CD4-positive, alpha-beta T cell treated with Interleukin-15 for 1 hour (primary cell): ENCODE measurements at places on chromosomes 6 and 20.

DNA sequence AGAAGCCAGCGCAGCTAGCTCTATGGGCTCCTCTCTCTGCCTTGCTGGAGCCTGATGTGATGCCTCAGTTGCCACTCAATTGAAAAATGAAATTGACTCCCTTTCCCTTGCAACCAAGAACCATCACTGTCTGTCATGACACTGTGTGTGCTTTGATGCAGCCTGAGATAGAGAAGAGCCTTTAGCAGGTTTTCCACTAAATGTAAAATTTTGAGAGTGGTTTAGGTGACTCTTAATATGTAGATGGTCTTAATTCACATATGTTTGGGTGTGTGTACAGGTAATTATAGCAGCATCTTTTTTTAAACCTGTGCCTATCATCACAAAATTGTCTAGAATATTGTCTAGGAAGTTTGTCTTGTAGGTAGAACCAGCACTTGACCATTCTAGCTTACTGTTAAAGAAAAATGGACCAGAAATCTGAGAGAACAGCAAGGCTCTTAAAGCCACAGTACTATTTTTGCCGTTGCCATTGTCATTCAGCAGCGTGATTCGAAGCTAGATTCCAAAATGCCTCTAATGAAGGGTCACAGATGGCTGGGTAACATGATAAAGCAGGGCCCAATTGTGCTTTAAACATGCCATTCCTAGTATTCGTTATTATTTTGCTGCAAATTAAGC lies 1.3 kb downstream of the ARFGEF3 start:
- no peak for DNase-seq

GRCh38 chr6:131103296-131103695 lies 32.0 kb upstream of the AKAP7 start:
- no peak for DNase-seq

- no peak for DNase-seq
Measured at GRCh38 chr6:114524081-114524480, 181.3 kb upstream of the HS3ST5 start.

- no peak for DNase-seq
Measured at GRCh38 chr6:33960345-33961313, 156.8 kb upstream of the MLN start.

DNA sequence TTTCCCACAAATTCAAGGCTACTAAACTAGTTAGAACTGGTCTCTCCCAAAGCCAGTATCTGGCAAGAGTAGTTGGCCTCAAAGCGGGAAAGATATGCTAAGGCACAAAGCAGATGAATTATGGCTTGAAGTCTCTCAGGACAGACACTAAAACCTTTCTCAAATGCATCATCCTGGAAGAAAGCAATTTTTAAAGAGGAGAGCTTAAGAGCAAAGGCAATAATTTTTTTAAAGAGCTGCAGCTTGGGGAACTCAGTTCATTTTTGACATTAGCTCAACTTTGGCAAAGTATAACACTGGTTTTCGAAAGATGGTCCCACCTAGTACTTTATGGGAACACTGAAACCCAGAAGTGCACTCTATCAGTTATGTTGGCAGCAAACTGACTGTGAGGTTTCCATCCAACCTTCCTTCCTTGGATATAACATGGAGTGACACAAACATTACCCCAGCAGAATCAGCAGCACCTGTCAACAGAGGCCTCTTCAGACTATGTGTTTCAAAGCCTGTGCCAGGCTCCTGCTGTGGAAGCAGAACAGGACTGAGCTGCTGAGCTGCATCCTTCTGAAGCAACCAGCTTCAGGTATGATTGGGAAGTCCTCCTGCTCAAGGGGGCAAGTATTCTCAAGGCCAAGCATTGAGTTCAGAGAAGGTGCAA lies 852.3 kb upstream of the HS3ST5 start:
- DNase-seq, result no peak

GRCh38 chr6:39048481-39049399 lies at the start of gene GLP1R:
TSS of gene GLP1R (plus strand) at chr6:39048781. CDS start at chr6:39048841, 60 bp downstream.
- DNase-seq, result no peak

DNA sequence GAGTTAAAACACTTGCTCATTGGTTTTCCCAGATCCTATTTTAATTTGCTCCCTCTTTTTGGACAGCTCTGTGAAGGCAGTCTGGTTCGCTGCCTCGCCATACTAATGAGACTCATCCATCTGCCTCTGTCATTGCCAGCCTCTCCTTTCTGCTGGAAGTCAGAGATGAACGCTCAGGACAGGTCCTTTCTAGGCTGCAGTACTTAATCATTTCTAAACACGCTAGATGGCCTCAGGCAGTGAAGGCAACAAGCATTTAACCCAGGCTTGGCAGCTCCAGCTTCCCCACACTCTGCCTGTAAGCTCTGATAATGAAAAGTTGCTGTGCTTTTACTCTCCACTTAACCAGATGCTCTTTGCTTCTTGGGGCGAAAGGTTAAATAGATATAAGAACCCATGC lies 286.7 kb upstream of the POU3F2 start:
- no peak for DNase-seq

DNA sequence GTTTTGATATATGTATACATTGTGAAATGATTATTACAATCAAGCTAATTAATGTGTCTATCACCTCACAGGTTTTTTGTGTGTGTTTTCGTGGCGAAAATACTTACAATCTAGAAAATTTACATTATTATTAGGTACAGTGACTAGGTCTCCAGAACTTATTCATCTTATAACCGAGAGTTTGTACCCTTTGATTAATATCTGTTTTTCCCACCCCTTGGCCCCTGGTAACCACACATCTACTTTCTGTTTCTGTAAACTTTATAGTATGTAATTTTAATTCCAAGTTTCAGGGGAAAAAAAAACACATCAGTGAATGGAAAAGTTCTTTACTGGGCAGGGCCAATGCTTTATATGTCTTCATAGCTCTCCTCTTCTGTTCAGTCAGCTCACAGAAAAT lies 131.4 kb downstream of the LMBRD1 start:
- no peak for DNase-seq

DNA sequence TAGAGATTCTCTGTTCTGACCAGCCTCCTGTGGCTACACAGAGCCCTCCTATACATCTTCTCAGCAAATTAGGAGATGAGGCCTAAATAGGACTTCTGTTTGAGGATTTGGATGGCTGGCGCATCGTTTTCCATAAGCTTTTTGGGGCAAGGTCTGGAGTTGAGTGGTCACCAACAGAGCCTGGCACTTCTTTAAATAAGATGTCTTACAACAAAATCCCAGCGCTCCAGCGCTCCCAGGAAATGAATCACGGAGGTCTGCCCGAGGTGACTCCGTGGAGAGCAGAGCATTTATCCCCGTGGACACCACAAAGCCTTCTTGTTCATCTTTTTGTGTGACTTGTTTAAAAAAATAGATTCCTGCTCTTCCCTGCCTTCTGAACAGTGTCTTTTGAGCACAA lies 75.3 kb downstream of the GNAS-AS1 start:
- no peak for DNase-seq

GRCh38 chr6:36622901-36623546 lies 28.9 kb downstream of the SRSF3 start:
- DNase-seq, result no peak

- no peak for DNase-seq
Measured at GRCh38 chr6:165883851-165884640, 221.0 kb upstream of the PDE10A start.

GRCh38 chr6:163708466-163708865 lies 293.9 kb downstream of the QKI start:
- no peak for DNase-seq

DNA sequence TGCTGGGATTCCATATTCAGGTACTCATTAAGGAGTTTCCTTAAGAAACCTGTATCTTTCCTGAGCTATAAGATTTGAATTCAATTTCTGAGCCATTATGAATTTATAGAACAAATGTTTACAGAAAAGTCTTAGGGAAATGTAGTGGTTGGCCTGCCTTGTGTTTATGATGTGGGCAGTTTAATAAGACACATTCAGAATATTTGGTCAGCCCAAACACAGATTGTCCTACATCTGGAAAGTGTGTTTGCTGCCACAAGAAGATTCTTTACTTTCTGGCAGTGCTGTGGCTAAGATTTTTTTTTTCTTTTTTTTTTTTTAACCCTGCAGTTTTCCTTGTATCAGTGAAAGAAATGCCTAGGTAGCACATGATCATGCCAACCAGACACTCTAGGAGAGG lies 15.2 kb downstream of the TBX18 start:
- no peak for DNase-seq

DNA sequence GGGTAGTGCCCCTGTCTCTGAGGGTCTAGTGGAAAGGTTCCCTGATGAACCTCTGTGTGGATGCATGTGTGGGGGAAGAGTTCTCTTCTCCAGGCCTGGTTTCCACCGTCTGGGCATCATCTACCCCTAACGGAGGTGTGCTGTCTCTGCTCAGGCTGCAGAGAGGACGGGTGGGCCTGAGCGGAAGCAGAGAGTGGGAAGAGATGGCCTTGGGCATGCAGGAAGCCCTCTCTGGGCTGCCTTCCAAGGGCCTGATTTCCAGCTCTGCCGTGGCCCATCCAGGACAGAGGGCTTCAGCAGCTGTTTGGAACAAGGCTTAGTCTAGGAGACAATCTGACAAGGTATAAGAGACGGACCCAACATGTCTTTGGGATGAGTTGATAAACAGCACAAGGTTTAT lies 220.1 kb upstream of the DTNBP1 start:
- no peak for DNase-seq

DNA sequence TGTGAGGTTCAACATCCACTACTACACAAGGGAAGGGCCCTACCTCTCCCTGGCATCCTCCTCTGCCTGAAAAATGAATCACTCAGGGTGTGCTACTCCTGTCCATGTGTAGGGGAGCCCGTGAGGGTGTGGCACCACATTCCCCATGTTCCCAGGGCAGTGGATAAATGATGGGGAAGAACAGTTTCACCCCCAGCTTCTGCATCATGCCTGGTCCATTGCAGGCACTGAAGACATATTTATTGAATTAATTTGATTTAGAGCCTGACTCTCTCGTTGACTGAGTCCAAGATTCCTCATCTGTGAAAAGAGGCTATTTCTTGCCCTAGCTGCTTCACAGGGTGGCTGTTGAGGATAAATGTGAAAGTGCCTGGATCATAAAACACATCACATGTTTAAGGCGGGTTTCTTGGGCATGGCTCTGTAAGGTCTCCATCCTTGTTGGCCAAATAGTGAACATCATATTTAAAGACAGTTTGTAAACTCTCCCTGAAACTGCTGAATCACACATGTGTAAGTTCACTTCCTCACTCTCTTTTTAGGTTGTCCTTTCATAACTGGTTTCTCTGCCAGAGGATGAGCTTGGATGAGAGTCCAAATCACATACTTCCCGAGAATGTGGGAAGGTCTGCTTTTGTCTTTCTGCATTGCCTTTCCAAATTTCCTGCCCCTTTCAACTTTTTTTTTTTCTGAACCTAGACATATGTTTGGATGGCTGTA lies 79.7 kb upstream of the FYN start:
- no peak for DNase-seq

DNA sequence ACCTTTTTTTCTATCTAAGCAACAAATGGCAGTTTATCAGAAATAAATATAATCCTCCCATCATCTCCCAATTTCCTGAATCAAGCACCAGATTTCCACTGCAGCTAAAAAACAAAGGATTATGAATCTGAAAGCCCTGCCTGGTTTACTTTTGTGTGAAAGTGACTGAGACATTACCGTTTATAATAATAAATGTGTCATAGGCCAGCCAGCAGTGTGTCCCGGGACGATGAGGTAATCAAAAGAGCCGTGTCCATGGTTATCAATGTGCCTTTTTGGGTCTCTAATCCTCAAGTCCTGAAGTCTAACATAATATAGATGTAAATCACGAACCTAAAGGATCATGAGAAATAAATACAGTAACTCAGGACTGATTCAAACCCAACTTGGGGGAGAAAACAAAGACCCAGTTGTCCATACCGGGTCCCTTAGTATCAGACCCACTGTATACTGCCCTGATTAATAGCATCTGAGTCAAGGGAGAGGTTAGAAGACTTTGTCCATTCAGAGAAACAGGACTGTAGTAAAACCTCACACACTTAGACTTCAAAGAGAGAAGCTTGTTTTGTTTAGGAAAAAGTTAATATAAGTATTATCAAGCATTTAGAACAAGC lies 149.1 kb downstream of the SASH1 start:
- no peak for DNase-seq

- no peak for DNase-seq
Measured at GRCh38 chr6:158028876-158029275, 47.2 kb downstream of the SYNJ2 start.

DNA sequence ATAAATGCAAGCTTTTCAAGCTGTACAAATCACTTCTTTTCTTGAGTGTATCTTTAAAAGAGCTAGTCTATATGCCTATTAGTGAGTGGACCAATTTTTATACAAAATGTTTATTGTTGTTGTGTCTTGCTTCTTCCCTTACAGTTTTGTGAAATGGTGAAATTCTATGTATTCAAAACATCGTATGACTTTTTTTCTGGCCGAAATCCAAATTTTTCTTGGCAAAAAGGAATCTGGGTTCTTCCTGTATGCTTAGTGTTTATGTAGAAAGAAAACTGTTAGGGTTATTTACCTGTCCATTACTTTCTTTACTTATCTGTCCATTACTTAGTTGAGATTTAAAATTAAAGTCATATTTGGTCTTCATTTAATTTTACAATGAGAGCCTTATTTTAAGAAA lies 153.9 kb downstream of the MMS22L start:
- no peak for DNase-seq

DNA sequence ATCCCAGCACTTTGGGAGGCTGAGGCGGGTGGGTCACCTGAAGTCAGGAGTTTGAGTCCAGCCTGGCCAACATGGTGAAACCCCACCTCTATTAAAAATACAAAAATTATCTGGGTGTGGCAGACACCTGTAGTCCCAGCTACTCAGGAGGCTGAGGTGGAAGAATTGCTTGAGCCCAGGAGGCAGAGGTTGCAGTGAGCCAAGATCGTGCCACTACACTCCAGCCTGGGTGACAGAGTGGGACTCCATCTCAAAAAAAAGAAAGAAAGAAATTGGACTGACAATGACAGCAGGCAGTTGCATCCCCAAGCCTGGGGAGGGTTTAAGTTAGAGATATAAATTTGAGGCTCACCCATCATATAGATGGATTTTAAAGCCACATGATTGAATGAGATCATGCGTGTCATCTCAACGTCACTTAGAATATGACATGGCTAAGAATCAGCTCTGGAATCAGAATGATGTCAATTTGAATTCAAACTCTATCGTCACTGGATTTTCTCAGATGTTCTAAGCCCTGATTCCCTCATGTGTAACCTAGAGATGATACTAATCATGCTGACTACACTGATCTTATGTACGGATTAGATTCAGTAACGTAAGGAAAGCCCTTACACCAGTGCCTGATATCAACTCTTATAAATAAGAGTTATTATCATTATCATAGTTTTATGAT lies 534.0 kb upstream of the JARID2 start:
- DNase-seq, result no peak

GRCh38 chr6:28589234-28589956 lies 63.7 kb downstream of the GPX5 start:
- DNase-seq, result no peak
